Astrocyte (in vitro differentiated cells and primary cell): ENCODE measurements at places on chromosomes 7 and 10. TPM values are rescaled to one million over a fixed set of nuclear protein-coding genes. Genes with fewer than 3 reads are reported as not detected.

- no peak for DNase-seq
These were observed 2.5 kb upstream of the TMEM178B start for GRCh38 chr7:141071260-141071854.

DNA sequence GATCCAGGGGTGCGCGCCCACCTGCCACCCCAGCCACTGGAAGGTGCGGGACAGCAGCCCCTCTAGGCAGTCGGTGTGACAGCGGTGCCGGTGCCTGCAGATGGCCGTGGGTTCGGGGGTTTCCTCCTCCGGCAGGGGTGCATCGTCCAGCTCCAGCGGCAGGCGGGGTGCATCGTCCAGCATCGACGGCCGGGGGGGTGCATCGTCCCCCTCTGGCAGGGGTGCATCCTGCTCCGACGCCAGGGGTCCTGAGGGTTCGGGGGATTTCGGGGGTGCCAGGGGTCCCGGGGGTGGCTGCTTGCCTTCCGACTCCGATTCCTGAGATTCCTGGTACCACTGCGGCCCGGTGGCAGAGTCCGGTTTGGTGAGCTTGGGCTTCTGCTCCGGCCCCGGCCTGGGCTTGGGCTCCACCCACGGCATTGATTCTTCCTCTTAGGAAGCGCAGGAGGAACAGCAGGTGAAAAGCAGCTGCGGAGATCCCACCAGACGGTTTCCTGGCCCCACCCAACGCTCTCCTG, 90.2 kb upstream of the RAB18 start:
- no peak for DNase-seq

ASZ1 gene
- not detected in 2 replicates for total RNA-seq

CDC14C gene
- total RNA-seq: 0.14 and 0.17 TPM in 2 replicates
